EH (cell line): ENCODE measurements at places on chromosomes 2 and 18.

DNA sequence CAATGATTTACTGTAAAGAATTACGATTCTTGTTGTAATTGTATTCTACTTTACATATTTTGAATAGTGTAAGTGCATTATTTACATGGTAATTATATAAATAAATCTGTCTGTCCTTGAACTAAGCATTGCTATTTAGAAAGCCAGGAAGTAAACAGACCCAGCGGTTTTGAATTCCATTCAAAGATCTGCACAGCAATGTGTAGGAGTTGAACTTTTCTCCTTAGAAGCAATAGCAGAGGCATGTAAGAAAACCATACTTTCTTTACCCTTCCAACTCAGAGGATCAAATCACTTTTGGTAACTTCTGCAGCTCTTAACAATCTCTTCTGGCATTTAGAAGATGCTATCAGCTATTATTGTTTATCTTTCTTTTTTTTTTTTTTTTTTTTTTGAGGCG is 109.2 kb upstream of the VRK2 start:
- DNase-seq: no peak

DNA sequence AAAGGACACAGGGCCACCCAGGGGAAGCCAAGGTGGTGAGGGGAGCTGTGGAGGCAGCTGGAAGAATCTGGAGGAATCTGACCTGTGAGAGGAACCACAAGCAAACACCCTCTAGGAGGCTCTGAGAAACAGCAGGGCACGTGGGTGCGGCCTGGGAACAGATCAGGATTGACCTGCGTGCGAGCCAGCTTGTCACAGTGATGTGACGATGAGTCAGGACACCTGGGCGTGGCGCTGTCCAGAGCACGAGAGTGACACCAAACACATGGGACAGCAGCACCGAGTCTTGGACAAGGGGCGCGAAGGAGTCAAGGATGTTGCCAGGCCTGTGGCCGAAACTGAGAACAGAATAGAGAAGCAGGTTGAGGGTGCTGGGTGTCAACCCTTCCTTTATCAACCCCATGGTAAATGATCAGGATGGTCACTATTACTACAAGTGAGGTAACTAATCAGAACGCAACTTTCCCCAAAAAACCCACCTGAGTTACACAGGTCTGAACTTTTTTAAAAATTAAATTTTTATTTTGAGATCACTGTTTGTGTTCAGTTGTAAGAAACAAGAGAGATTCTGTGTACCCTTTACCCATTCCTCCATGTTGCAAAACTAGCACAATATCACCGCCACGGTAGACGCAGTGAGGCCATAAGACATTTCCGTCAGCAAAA is 637 bp upstream of the SFT2D3 start:
- DNase-seq: no peak

GRCh38 chr2:200065477-200065876 is 110.1 kb downstream of the MAIP1 start:
- no peak for DNase-seq

DNA sequence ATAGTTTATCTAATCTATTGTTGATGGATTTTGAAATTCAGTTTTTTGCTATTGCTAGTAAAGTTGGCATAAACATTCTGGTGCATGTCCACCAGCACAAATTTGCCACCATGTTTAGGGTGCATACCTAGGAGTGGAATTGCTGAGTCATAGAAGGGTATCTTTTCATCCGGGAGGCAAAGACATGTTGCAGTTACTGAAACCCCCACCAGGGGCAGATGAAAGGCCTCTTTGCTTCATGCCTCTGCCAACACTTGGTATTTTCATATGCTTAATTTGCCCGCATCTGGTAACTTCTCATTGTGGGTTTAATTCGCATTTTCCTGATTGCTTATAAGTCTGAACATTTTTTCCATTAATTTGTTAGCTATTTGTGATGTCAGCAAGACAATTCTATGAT is 8.2 kb downstream of the DCC start:
- DNase-seq: no peak

DNA sequence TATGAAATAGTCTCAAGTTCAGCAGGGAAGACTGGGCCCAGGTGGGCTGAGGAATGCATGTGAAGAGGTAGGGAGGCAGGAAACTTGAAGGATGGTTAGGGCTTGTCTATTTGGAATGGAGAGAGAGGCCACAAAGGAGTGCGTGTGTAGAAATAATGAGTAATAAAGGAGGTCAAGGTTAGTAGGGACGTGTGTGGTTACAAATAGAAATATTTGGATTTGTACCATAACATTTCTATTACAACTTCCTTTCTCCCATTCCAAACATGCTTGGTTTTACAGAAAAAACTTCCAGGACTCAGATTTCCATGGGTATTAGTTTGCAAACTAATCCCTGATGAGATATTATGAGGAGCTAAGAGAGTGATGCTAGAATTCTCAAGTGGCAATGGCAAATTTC is 280.6 kb downstream of the NCKAP5 start:
- peak; percentile 95 for DNase-seq

DNA sequence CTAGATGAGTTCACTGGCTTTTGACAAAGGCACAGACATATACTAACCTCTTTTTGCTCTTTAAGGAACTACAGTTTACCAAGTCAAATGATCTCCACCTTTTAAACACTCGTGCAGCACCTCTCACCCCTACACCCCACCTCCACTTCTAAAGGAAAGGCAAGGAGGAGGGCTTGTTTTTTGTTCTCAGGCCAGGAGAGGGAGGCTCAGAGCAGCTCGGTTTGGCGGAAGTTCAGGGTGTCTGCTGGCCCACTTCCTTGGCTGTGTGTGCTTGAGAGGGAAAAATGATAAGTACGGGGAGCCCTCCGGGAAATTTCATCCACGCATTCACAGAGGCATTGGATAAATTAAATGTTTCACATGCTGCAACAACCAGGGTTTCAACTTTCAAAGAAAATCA is 667.9 kb downstream of the BCL11A start:
- peak; percentile 1 for DNase-seq

GRCh38 chr2:12256206-12256605 is 460.5 kb upstream of the TRIB2 start:
- DNase-seq: no peak

GRCh38 chr2:112035786-112036185 is 19.3 kb upstream of the TMEM87B start:
- no peak for DNase-seq

GRCh38 chr2:31138037-31138962 is at the start of gene GALNT14:
Gene GALNT14 (minus strand): TSS chr2:31138440. CDS start chr2:31138086, 354 bp downstream.
- DNase-seq: peak; percentile 51

DNA sequence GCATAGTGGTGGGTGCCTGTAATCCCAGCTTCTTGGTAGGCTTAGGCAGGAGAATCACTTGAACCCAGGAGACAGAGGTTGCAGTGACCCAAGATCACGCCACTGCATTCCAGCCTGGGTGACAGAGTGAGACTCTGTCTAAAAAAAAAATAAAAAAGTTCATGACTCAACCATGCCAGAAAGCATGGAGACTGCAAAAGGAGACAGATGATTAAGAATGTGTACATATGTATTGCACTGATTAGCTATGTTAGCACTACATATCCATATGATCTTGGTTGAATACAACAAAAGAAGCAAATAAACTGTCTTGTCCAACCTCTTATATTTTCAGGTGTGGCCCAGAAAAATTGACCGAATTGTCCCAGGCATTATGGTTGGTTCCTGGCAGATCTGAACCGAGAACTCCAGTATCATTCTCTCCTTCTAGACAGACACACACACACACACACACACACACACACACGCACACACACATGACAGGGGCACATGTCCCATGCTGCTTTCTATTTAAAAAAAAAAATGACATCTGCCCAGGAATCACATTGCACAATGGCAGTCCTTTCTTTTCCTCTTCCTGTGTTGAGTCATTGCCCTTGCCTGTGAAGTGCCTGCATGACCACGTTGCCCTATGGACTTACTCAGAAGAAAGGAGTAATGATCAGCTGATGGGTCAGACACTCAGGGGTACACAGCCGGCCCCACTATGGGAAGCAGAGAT is 65.6 kb downstream of the MYCN start:
- no peak for DNase-seq

DNA sequence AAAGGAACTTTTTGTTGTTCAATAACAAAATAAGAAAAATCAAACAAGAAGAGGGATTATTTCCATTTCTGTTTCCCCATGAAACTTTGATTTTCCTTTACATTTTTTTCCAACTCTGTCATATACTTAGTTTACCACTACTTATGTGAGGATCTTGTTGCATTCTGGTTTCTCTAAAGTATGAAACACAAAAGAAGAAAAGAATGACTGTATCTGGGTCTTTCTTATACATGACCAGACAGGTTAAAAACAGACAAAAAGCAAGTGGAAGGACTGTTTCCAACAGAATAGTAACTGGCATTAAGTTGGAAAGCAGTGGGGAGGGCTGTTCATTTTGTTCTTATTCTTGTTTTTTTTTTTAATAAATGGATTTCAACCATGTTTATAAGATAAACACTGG is 1207.8 kb upstream of the FAM98A start:
- DNase-seq: no peak

- DNase-seq: peak; percentile 89
Measured at GRCh38 chr2:38146275-38146906, 70.4 kb upstream of the CYP1B1 start.

DNA sequence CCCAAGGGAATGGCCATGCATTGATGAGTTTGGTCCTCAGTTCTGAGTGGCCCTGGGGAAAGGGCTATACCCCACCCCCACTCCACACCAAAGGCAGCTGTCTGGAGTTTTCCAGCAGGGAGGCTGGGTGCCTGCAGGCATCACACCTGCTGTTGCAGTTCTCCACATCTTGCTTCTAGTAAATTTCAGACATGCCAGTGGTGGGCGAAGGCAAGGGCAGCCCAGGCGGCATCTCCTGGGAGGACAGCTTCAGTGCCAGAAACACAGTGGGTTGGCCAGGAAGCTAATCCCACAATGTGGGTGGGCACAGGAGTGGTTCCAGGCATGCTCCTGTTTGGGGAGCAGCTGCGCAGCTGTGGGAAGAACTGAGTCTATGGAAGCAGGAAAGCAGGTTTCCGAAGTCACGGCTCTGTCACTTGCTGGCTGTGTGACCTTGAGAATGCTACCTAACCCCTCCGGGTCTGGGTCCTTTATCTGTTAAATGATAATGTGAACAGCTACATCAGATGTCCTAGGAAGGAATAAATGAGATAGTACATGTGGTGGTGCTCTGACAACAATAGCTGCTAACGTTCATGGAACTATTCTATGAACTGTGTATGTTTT is 84.6 kb upstream of the SPTBN1 start:
- no peak for DNase-seq

- peak; percentile 45 for DNase-seq
Measured at GRCh38 chr2:142873831-142874287, 3.6 kb upstream of the KYNU start.

GRCh38 chr2:189466656-189467055 is 25.4 kb downstream of the WDR75 start:
- DNase-seq: peak; percentile 29

GRCh38 chr2:147696426-147696825 is 148.4 kb upstream of the ACVR2A start:
- DNase-seq: peak; percentile 50

- DNase-seq: peak; percentile 93
Measured at GRCh38 chr2:195477248-195477995, 179.6 kb upstream of the SLC39A10 start.

GRCh38 chr2:185202381-185202780 is 536.2 kb upstream of the FSIP2 start:
- DNase-seq: no peak

GRCh38 chr2:205627085-205627484 is 55.2 kb upstream of the NRP2 start:
- no peak for DNase-seq

DNA sequence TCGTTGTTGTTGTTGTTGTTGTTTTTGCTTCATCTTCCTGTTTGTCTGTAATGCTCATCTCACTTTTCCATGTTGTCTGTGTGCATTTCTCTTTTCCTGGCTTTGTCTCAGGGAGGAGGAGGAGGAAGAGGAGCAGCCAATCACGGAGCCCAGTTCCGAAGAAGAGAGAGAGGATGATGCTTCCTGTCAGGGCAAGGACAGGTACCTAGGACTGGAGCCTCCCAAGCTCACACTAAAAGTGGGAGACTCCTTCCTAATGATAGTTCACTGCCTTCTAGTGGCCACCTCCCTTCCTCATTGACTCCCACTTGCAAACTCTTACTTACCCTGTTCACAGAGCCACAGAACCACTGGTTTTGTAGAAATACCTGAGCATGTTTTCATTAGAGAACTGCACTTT is 179.6 kb downstream of the TPGS2 start:
- no peak for DNase-seq

DNA sequence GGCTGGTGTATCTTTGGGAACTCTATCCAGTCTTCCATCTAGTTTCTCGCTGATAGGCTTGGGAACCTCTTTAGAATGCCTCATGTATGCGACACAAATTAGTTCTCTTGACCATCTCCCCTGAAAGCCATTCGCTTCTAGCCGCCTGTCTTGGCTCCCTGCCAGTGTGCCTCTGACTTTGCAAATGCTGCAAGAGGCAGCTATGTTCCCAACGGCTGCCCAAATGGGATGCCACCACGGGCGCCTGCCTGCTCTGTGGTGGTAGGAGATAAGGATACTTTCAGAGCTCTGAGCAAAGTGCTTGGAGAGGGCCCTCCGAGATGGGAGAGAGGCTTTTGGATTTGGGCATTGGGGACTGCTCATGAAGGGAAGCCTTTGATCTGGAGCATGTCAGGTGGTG is 77.7 kb upstream of the IGFBP5 start:
- DNase-seq: no peak

DNA sequence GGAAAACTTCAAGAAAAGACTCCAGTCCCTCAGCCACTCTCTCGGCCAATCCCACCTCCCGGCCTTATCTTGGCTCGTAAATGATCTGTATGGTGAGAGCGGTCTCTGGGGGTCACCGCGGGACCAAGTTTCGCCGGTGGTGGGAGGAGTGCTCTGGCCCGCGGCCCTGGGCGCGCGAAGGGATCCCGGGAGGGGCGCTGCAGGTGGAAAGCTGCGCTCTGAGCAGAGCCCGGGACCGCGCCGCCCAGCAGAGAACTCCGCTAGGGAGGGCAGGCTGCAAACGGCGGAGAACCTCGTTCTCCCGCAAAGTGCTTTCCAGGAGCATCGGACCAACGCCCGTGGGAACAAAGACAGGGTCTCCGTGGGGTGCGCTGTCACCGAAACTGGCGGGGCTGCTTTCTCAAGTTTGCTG is 622 bp downstream of the LRP2 start:
- DNase-seq: no peak

- peak; percentile 66 for DNase-seq
Measured at GRCh38 chr2:199488772-199489400, 31.1 kb upstream of the SATB2 start.
